Activated CD4-positive, alpha-beta T cell treated with anti-CD3 and anti-CD28 coated beads, Interleukin-2, amount 50 U/mL, for 24 hours (primary cell): ENCODE measurements at places on chromosomes 6 and 20.

DNA sequence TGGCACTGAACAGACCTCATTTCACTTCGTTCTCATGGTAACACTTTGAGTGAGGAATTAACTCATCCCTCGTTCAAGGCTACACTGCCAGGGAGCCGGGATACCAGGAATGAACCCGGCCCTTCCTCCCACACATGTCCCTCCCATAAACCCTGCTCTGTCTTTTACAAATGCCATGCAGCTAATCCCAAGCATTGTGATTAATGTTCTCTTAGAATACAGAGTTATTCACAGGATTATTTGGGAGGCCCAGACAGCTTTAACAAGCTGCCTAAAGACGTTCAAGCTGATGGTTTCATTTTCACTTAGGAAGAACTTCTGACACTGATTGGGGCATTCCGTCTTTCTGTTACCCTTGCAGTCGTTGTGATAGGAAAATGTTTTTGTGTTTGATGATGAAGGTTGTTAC, 42.5 kb upstream of the CD83 start:
- DNase-seq: no peak

DNA sequence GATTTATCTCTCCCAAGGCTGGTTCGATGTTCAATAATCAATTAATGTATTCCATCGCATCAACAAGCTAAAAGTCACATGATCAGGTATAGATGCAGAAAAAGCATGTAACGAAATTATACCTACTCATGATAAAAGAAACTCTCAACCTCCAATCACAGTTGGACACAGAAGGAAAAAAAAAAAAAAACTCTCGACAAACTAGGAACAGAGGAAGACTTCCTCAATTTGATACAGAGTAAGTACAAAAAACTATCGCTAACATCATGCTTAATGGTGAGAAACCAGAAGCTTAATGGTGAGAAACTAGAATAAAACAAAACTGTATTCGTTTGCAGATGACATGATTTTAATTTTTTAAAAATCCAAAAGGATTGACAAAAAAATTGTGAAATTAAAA, 62.0 kb upstream of the SMIM29 start:
- no peak for DNase-seq

- DNase-seq: no peak
These were observed 112.7 kb downstream of the GJA1 start for GRCh38 chr6:121548131-121548530.

DNA sequence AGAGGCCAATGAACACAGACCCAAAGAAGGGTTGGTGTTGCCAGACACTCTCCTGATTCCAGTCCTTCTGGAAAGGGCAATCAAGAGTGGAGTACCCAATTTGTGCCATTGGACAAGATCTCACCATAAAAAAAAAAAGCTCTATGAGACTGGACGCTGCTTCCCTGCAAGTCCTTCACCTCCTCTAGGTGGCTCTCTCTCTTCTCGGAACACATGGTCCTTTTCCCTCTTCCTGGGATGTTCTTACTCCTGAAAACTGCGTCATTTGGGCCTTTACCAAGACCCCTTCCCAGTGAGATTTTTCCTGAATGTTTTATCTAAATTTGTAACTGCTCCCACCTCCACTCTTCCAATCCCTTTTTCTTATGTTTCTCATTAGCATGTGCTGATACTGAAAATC, 280.8 kb downstream of the FOXA2 start:
- no peak for DNase-seq

- DNase-seq: no peak
These were observed 9.6 kb downstream of the FAM83B start for GRCh38 chr6:54856129-54856528.

GRCh38 chr20:37796121-37796520, 102.3 kb downstream of the CTNNBL1 start:
- DNase-seq: no peak

DNA sequence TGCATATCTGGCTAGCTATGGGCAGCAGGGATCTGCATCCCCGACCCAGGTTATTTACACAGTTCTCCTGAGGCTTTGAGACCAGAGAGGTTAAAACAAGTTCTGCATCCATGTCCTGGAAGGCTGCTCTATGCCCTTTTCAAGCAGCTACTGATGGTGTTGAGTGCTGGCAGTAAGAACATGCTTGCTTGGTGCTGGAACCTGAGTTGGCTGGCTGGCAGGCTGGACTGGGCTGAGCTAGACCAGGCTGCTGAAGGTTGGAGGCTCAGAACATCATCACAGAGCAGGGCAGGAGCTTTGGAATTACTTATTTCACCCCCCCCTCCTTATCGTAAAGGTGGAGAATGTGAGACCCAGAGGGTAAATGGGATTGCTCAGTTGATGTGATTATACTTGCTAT, 16.9 kb upstream of the LRFN2 start:
- no peak for DNase-seq

DNA sequence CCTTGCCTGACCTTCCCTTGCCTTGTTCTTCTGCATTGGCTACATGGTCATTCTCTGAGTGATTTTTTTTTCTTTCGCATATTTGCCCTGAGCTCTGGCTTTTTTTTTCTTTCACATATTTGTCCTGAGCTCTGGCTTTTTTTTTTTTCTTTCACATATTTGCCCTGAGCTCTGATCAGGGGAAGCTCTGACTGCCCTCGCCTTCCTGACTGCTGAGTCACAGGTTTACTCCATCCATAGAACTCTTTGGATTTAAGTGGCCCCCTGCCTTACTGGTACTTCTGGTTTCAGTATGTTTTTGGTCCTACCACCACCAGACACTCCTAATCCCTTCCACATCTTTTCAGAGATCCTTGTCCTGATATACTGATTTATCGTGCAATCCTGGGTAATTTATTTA, 201.1 kb downstream of the OGFRL1 start:
- DNase-seq: no peak

- DNase-seq: peak; percentile 67
These were observed 45.4 kb downstream of the MDFI start for GRCh38 chr6:41683523-41684310.

- DNase-seq: no peak
These were observed 151.2 kb upstream of the TMEM170B start for GRCh38 chr6:11386323-11386722.

- DNase-seq: no peak
These were observed 208.3 kb downstream of the TASP1 start for GRCh38 chr20:13430346-13431002.

GRCh38 chr20:32839227-32839981, 19.3 kb upstream of the EFCAB8 start:
- no peak for DNase-seq

- DNase-seq: no peak
These were observed 151.2 kb upstream of the AKAP12 start for GRCh38 chr6:151088599-151088935.

DNA sequence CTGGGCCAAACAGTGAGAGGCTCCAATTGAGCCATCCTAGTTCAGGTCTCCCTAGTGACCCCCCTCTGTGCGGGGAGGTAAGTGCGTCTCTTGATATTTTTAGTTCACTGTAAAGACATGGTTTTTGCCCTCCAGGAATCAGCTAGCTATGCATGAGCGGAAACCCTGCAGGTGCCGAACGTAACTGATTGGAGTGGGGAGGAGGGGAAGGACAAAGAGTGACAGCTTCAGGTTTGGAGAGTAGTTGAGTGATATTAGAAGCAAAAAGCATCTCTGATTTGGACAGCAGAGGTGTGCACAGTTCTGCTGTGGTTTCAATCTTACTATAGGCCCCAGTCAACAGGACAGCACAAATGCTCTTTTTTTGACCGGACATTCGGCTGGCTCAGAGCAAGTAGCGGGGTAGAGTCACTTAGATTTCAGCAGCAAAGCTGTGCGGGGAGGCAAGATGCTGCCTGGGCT, 31.8 kb downstream of the TBC1D7 start:
- no peak for DNase-seq

DNA sequence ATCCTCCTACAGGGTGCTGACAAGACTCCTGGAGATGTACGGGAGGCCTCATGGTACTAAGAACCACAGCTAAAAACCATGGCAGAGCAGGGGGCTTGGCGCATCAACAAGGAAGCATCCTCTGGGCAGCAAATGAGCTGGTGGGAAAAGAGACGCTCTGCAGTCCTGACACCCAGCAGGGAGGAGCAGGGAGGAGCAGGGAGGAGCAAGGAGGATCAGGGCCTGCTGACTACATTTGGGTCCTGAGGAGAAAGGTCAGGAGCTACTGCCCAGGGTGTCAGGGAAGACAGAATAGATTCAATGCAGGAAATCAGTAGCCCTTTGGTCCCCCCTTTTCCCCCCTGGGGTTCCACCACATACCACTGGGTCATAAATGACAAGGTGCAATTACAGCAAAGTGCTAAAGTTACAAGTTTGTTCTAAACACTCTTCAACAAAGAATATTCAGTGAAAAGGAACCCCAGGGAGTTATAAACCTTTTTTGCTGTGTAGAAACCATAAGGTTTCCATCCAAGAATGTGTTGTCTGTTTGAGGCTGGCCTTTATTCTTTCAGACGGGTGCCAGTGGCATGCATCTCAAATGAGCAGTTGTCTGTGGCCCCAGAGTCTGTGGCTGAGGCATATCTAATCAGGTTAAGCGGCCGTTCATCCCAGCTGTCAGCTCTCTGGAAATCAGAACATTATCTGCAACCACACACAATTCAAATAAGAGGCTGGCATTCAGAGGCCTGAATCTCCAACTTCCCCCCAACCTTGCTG, 325.0 kb downstream of the CDC5L start:
- DNase-seq: no peak
